ENCODE measurements at places on chromosomes 6 and 20.

DNA sequence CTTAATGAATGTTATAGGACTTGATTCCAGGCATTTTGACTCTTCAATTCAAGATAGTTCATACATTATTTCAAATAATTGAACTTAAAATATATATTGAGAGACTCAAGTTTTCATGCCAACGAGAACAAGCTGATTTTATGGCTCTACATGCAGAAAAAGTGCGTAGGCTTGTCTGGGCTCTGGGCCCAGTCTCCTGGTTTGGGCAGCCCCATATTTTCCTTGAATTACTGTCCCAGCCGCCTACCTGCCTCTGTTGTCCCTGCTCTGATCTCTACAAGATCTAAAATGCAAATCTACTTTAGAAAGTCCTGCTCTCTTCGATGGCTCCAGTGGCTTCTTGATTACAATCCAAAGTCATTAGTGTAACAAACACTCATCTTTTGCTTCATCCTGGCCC, 537.4 kb upstream of the CHD6 start:
- DNase-seq = no peak

DNA sequence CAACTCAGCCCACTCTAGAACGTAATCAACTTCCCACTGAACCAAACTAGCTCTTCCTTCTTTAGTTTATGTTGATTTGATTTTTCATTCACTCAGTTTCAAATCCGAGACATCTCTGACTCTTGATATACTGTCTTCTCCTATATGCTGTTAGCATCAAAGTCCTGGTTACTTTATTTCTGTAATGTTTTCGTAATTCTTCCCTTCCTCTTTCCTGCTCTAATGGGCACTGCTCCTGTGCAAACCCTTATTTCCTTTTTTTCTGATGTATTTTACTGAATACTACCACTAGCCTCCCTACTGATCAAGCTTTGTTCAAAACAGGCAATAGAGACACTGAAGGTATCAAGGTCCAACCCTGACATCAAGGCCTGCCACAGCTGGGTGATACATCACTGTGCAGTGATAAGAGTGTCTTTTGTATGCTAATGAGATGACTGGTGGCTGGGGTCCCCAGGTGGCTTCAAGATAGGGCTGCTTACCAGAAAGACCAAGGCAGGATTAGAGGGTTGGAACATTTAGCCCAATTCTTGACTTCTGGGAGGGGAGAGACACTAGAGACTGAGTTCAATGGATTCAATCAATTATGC, 95.2 kb downstream of the KIF13A start:
- DNase-seq = no peak

DNA sequence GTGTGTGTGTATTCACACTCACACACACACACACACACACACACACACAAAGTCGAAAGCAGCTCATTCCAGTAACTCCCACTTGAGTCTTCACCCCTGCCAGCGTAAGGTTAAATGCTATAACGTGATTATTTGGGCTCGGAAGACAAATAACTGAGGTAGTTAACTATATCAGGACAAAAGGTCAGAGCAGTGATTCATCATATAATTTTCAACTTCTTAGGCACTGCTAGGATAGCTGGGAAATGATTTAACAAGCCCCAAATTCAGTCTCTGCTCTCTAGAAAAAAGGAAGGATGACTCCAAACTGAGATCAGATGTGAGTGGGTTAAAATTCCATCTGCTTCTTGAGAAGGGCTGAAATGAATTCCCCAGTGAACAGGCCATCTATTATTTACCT, 30.7 kb downstream of the HDGFL1 start:
- DNase-seq = no peak

- DNase-seq = no peak
These were observed 170.2 kb upstream of the CDYL start for GRCh38 chr6:4606016-4606415.

DNA sequence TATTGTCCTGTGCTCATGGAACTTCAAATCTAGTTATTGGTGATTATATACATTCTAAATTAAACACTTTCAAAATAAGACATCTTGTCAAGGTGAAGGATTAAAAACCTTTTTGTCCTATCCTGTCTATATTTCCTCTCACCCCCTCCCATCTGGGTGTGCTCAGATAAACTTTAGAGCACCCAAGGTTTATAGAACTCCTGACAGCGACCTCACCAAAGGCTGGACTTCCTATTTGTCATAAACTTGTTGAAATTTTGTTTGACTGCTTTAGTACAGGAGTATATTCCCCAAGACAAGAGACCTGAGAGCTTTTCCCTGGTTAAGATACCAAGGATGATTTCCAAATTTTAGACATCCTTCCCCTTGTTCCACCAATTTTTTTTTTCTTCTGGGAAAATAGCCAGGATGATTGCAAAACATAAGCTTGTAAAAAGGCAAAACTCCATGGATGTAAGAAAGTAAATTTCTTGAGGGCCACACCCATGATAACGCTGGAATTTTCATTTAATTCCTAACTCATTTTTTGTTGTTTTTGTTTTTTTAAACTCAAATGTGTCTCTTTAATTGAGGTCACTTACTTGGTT, 33.0 kb downstream of the CARMIL1 start:
- peak; percentile 22 for DNase-seq

GRCh38 chr6:119352001-119352400, 2.4 kb upstream of the MAN1A1 start:
- no peak for DNase-seq
